ENCODE measurements at places on chromosomes 11 and 22.

GRCh38 chr11:41457216-41458014 is 2.0 kb downstream of the LRRC4C start:
- no peak for DNase-seq

GRCh38 chr11:125202362-125202880 is 37.9 kb downstream of the PKNOX2 start:
- DNase-seq, result no peak

DNA sequence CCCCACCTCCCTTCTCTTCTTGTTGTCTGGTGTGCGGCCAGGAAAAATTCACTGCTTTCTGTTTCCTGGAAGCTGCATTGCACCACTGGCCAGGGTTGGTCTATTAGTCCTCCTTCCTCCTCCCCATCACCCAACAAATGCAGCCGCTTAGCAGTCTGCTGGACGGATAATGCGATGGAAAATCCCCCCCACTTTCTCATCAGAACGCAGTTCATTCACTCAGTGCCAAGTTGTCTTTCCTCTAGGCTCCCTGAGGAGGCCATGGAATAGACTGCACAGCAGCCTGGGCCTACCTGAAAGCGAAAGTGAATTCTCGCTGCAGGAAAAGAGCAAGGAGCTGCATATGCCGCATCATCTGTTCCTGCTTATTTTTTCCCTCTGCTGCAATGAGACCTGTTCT is 513.6 kb downstream of the METTL15 start:
- DNase-seq, result no peak

DNA sequence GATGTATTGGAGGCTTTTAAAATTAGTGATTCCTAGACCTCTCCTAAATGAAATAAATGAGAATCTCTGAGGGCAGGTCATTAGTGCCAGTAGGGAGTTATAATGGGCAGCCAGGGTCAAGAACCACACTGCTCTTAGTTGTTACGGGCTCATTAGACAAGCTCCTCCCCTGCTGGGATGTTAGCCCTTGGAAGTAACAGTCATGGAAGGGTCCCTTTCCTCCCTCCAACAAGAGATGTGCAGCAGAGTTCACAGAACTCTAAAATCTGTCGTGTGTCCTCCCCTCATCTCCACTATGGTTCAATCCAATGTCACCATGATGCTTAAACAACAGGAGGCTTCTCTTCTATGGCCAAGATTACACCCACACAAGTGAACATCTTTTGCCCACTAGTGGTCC is 419.5 kb downstream of the INSC start:
- DNase-seq, result no peak

- DNase-seq, result no peak
These were observed 19.8 kb downstream of the TST start for GRCh38 chr22:36999463-36999862.

- no peak for DNase-seq
These were observed 60.2 kb upstream of the LYVE1 start for GRCh38 chr11:10628508-10629236.

- DNase-seq, result no peak
These were observed 47.5 kb upstream of the SOX6 start for GRCh38 chr11:16403851-16404250.

DNA sequence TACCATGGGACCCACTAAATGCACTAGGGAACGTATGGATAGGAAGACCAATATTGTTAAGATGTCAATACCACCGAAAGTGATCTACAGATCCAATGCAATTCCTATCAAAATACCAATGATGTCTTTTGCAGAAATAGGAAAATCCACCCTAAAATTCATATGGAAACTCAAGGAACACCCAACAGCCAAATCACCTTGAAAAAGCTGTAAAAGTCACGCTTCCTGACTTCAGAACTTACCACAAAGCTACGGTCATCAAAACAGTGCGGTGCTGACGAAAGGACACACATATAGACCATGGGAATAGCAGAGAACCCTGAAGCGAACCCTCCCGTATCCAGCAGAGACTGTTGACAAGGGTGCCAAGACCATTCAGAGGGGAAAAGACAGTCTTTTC is 20.5 kb downstream of the BRD1 start:
- no peak for DNase-seq

GRCh38 chr11:105466582-105467228 is 143.2 kb upstream of the GRIA4 start:
- DNase-seq, result no peak

- DNase-seq, result no peak
These were observed 958.7 kb upstream of the FAT3 start for GRCh38 chr11:91265946-91266345.

- DNase-seq, result no peak
These were observed 2.5 kb downstream of the PKP3 start for GRCh38 chr11:396511-396947.

- peak; percentile 62 for DNase-seq
These were observed at the start of gene LSP1 for GRCh38 chr11:1852877-1853276. Gene LSP1 (plus strand): TSS chr11:1853084. CDS start chr11:1853145, 61 bp downstream.

GRCh38 chr11:70519117-70519516 is 120.8 kb downstream of the CTTN start:
- DNase-seq, result no peak

DNA sequence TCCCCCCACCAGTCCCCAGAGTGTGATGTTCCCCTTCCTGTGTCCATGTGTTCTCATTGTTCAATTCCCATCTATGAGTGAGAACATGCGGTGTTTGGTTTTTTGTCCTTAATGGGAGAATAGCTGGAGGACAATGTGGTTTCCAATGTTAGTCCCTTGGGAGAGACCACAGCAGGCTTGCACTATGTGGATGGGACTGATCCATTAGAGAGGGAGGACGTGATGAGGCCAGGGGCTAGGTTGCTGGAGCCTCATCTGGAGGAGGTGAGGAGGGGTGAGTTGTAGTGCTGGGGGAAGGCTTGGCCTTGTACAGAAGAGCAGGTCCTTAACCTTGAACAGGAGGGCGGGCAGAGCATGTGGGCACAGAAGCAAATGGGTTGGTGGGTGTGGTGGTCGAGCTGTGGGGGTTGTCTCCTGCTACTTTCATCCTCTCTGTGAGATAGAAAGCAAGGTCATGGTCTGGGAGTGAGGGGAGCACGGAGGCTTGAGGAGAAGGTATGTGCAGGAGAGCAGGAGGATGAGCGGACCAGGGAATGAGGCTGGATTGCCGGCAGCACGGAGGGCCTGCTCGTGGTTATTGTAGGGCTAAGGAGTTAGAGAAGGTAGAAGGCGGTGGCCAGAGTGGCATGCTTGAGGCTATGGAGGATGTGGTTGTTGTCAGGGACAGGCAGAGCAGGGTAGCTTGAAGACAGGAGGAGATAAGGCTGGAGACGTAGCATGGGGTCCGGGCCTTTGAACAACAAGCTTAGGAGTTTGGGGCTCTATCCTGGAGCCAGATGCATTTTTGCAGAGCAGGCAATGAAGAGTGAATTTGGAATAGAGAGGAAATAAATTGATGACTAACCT is 11.2 kb upstream of the SREBF2 start:
- no peak for DNase-seq

- DNase-seq, result no peak
These were observed 14.8 kb downstream of the BRD1 start for GRCh38 chr22:49812838-49813237.
